Stimulated activated memory B cell treated with anti-CD40 and anti-IgM and Interleukin-4, amounts not matched to agents 10 μg/mL and 1 μg/mL and 100 μg/mL, for 72 hours (primary cell): ENCODE measurements at places on chromosomes 13 and 19.
A peak's percentile ranks its signal among the peaks of the same experiment; 100 is the strongest.

DNA sequence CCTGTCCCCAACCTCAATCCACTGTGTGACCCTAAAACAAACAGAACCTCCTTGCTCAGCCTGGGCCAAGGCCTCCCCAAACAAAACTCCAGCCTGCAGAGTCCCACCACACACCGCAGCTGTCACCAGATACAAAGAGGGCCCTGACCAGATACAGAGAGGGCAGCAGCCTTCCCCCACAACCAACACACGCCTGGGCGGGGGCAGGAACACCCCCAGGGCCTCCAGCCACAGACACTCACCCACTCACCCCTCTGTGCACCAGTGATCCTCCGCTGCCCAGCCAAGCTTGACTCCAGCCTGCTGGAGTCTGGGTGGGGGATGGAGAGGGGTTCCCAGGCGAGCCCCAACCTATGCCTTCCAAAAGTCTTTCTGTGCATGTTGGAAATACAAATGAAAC is 5.9 kb upstream of the CIRBP start:
- peaks cover 81% of the 10 kb centered on the region for H3K4me1 ChIP-seq
- peak overlapping the region; percentile 97 for H3K27ac ChIP-seq
- no peak for ATAC-seq
- H3K4me3 ChIP-seq: peak overlapping the region; percentile 81

- peaks cover 5% of the 10 kb centered on the region for H3K36me3 ChIP-seq
- peak overlapping the region; percentile 22 for H3K4me3 ChIP-seq
- ATAC-seq: peak; percentile 87
- peak overlapping the region; percentile 83 for H3K27ac ChIP-seq
- peaks cover 81% of the 10 kb centered on the region for H3K4me1 ChIP-seq
These were observed 46.2 kb downstream of the ACTN4 start for GRCh38 chr19:38693380-38694223.

- peak overlapping the region; percentile 82 for H3K27ac ChIP-seq
- no peaks in the 10 kb centered on the region for H3K27me3 ChIP-seq
- peaks cover 35% of the 10 kb centered on the region for H3K4me1 ChIP-seq
- peak overlapping the region; percentile 8 for H3K4me3 ChIP-seq
These were observed 2.2 kb downstream of the ABCC4 start for GRCh38 chr13:95298971-95299621.

DNA sequence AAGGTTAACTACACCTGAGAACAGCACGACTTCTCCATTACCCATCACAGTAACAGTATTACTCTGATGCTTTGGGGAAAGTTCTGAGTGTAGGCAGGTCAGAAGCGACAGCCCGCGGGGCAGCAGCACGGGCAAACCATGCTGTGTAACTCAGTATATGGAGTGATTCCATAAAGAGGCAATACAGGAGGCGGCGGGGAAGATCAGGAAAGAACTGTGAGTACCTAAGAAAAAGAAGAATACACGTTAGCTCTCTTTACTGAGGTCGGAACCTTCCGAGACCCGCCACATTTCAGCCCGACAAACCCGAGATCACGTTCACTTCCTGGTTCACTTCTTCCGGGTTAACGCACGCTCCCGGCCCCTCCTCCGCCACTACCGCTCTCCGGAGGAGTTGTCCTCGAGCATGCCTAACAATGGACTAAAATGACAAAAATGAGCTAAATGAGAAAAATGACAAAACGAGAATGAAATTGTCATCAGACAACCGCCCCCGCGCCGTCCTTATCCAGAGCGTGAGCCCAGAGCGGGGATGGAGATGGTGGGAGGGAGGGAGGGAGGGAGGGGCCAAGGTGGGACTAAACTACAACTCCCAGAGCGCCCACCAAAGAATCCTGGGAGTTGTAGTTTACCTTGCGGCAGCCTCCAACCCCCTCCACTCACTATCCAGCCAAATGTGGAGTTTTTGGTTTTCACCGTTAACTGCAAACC is at the start of gene MTRF1:
TSS of gene MTRF1 (minus strand) at position 316 of the 711 bp plus-strand sequence. CDS start 2,669 bp downstream, outside the sequence.
- H3K36me3 ChIP-seq: peaks cover 23% of the 10 kb centered on the region
- ATAC-seq: peak; percentile 97
- peaks cover 15% of the 10 kb centered on the region for H3K4me1 ChIP-seq

- peaks cover 42% of the 10 kb centered on the region for H3K36me3 ChIP-seq
- H3K4me1 ChIP-seq: peaks cover 12% of the 10 kb centered on the region
- no peaks in the 10 kb centered on the region for H3K27me3 ChIP-seq
- ATAC-seq: no peak
- H3K4me3 ChIP-seq: no peak overlapping the region
These were observed 16.1 kb upstream of the TPT1 start for GRCh38 chr13:45356966-45357672.

- no peaks in the 10 kb centered on the region for H3K27me3 ChIP-seq
- H3K27ac ChIP-seq: no peak overlapping the region
- H3K4me1 ChIP-seq: no peaks in the 10 kb centered on the region
- no peak overlapping the region for H3K4me3 ChIP-seq
- peaks cover 8% of the 10 kb centered on the region for H3K36me3 ChIP-seq
- peak; percentile 66 for ATAC-seq
These were observed 31.7 kb downstream of the DNAJC15 start for GRCh38 chr13:43054803-43055802.

DNA sequence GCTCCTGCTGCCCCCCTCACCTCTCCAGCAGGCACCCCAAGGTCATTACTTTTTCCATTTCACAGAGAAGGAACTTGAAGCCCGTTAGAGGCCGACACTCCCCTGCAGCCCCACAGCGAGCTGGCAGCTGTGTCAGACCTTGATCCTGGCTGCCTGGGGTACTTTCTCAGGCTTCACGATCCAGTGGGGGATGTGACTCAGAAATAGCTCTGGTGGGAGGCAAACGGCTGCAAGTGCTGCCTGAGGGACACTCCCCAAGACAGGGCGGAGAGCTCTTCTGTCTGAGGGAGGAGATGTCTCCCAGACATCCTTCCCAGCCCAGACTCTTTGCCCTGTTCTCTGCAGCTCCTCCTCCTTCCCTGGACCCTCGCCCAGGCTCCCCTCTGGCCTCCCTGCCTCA is 4.8 kb downstream of the TSKS start:
- no peak overlapping the region for H3K4me3 ChIP-seq
- no peak overlapping the region for H3K27ac ChIP-seq
- no peaks in the 10 kb centered on the region for H3K4me1 ChIP-seq

DNA sequence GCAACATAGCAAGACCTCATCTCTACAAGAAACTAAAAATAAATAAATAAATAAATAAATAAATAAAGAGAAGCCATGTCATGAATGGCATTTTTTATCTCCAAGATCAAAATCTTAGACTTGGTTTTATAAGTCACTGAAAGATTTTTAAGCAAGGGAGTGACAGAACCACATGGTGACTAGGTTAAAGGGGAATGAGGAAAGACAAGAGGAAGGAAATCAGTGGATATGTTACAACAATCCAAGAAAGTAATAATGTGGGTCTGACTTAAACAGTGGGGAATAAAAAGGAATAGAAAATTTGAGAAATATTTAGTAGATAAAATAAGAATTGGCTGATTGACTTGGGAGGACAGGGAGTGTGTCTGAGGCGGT is 18.8 kb upstream of the MED4 start:
- peaks cover 53% of the 10 kb centered on the region for H3K27me3 ChIP-seq
- no peak overlapping the region for H3K4me3 ChIP-seq
- no peaks in the 10 kb centered on the region for H3K4me1 ChIP-seq
- H3K36me3 ChIP-seq: no peaks in the 10 kb centered on the region
- no peak overlapping the region for H3K27ac ChIP-seq

- H3K36me3 ChIP-seq: no peaks in the 10 kb centered on the region
- ATAC-seq: peak; percentile 92
- no peaks in the 10 kb centered on the region for H3K27me3 ChIP-seq
- peaks cover 32% of the 10 kb centered on the region for H3K4me1 ChIP-seq
- peak overlapping the region; percentile 97 for H3K27ac ChIP-seq
These were observed 459.4 kb downstream of the FOXO1 start for GRCh38 chr13:40207001-40207478.

DNA sequence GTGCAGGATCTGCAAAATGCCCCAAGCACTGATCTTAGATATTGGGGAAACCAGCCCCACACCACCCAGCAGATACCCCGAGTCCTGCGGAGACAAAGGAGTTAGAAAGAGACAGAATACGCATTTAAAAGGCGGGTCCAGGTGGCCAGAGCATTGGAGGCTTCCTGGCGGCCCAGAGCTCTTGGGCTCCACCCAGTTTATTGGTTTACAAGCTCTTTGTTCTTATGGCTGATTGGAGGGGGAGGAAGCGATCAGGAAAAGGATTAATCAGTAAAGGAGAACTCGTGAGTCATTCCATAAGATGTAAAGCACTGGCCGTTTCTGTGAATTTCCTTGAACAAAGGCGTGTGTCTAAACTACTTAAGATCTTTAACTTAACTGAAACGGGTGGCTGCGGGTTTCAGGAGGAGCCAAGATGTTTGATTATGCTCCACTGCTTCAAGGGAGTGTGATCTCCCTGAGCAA is 926 bp downstream of the ZNF587 start:
- H3K27ac ChIP-seq: peak overlapping the region; percentile 97
- no peak for ATAC-seq
- peak overlapping the region; percentile 97 for H3K4me3 ChIP-seq
- H3K36me3 ChIP-seq: peaks cover 35% of the 10 kb centered on the region
- H3K4me1 ChIP-seq: peaks cover 28% of the 10 kb centered on the region

GRCh38 chr13:37446503-37446902 is 152.1 kb downstream of the POSTN start:
- H3K4me1 ChIP-seq: no peaks in the 10 kb centered on the region
- no peaks in the 10 kb centered on the region for H3K27me3 ChIP-seq

DNA sequence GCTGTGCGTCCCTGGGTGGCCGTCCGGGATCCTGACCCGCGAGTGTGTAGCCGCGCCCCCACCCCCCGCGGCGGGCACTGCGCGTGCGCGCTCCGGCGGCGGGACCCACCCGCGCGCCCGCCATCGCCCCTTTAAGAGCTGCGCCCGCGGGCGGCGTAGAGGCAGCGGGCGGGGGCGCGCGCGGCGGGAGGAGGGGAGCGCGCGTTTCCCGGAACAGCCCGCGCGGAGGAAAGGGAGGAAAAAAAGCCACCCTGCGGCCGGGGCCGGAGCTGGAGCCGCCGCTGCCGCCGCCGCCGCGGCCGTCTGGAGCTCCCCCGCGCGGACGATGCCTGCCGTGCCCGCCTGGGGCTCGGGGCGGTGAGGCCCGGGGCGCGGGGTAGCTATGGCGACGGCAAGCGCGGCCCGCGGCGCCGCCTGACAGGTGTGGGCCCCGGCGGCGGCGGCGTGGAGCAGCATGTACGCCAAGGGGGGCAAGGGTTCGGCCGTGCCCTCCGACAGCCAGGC is at the start of gene SSBP4:
TSS of gene SSBP4 (plus strand) at position 204 of the 504 bp plus-strand sequence. CDS start at position 455, 251 bp downstream.
- peak; percentile 74 for ATAC-seq
- no peaks in the 10 kb centered on the region for H3K36me3 ChIP-seq
- H3K27me3 ChIP-seq: peaks cover 46% of the 10 kb centered on the region
- H3K4me3 ChIP-seq: peak within 1 kb of the TSS; percentile 81
- H3K27ac ChIP-seq: peak within 1 kb of the TSS; percentile 34
- peaks cover 81% of the 10 kb centered on the region for H3K4me1 ChIP-seq

DNA sequence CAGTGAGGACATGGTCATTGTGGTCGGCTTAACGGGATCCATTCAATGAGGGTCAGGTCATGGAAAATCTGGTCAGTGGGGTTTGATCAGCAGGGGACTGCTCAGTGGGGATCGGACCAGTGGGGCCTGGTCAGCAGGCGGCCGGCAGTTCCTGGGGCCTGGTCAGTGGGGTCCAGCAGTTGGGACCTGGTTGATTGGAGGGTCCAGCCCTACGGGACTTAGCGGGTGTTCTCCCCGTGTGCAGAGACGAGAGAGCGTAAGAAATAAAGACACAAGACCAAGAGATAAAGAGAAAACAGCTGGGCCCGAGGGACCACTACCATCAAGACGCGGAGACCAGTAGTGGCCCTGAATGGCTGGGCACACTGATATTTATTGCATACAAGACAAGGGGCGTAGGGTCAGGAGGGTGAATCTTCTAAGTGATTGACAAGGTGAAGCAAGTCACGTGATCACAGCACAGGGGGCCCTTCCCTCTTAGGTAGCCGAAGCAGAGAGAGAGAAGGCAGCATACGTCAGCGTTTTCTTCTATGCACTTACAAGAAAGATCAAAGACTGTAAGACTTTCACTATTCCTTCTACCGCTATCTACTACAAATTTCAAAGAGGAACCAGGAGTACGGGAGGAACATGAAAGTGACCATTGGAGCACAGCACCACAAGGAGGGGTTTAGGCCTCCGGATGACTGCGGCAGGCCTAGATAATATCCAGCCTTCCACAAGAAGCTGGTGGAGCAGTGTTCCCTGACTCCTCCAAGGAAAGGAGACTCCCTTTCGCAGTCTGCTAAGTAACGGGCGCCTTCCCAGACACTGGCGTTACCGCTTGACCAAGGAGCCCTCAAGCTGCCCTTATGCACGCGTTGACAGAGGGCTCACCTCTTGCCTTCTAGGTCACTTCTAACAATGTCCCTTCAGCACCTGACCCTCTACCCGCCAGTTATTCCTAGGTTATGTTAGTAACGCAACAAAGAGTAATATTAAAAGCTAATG is 62.1 kb upstream of the TPM4 start:
- no peaks in the 10 kb centered on the region for H3K36me3 ChIP-seq
- ATAC-seq: no peak
- no peak overlapping the region for H3K4me3 ChIP-seq
- H3K27me3 ChIP-seq: peaks cover 6% of the 10 kb centered on the region
- H3K27ac ChIP-seq: no peak overlapping the region

DNA sequence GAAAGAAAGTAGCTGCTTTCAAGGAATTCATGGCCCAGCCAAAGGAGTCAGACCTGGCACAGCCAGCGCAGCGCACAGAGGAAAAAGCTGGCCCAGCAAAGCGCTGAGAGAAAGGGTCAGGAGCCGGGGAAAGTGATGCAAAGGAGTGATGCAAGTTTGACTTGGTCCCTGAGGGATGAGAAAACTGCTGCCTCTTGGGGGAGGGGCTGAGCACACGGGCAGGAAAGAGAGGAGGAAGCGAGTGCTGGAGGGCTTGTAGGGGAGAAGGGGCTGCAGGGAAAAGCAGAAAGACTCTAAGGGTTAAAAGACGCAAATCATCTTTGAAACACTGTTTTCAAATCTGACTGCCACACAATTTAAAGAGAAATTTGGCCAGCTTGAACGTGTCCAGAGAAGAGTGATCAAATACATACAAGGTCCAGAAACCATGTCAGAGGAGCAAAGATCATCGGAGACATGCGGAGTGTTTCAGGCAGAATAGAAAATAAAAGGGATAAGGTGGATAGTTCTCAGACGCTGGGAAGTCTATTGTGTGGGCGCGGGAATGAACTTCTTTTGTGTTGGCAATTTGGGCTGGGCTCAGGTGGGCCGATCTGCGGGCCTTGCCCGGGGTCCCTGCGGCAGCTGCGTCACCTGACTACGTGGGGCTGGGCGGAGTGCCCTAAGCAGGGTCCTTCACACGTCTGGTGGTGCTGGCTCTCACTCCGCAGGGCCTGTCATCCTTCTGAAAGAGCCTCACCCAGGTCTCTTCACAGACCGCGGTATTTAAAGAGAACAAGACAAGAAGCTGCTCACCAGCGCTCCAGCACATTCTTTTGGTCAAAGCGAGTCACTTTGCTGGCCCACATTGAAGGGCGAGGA is 18.1 kb downstream of the N4BP2L1 start:
- no peak overlapping the region for H3K4me3 ChIP-seq
- H3K36me3 ChIP-seq: peaks cover 50% of the 10 kb centered on the region
- H3K4me1 ChIP-seq: peaks cover 23% of the 10 kb centered on the region
- no peak overlapping the region for H3K27ac ChIP-seq
- H3K27me3 ChIP-seq: no peaks in the 10 kb centered on the region
